Stimulated activated CD4-positive, alpha-beta T cell treated with anti-CD3 and anti-CD28 coated beads, Interleukin-1b, Interleukin-23, amount 100 ng/mL, for 1 hour (primary cell): ENCODE measurements at places on chromosomes 2 and 18.

DNA sequence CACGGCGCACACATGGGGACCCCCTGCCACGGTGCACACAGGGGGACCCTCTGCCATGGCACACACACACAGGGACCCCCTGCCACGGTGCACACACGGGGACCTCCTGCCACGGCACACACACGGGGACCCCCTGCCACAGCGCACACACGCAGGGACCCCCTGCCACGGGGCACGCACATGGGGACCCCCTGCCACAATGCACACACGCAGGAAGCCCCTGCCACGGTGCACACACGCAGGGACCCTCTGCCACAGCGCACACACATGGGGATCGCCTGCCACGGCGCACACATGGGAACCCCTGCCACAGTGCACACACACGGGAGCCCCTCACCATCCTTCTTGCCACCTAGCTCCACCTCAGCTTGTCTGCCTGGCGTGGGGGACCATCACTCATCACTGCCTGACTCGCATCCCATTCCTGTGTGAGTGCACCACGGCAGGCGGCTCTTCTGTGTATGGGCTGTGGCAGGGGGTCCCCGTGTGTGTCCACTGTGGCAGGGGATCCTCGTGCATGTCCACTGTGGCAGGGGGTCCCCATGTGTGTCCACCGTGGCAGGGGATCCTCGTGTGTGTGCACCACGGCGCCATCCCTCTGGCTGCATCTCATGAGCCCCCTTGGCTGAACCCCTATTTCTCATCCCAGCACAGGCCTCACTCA lies 206.7 kb downstream of the EIPR1 start:
- no peak for DNase-seq

DNA sequence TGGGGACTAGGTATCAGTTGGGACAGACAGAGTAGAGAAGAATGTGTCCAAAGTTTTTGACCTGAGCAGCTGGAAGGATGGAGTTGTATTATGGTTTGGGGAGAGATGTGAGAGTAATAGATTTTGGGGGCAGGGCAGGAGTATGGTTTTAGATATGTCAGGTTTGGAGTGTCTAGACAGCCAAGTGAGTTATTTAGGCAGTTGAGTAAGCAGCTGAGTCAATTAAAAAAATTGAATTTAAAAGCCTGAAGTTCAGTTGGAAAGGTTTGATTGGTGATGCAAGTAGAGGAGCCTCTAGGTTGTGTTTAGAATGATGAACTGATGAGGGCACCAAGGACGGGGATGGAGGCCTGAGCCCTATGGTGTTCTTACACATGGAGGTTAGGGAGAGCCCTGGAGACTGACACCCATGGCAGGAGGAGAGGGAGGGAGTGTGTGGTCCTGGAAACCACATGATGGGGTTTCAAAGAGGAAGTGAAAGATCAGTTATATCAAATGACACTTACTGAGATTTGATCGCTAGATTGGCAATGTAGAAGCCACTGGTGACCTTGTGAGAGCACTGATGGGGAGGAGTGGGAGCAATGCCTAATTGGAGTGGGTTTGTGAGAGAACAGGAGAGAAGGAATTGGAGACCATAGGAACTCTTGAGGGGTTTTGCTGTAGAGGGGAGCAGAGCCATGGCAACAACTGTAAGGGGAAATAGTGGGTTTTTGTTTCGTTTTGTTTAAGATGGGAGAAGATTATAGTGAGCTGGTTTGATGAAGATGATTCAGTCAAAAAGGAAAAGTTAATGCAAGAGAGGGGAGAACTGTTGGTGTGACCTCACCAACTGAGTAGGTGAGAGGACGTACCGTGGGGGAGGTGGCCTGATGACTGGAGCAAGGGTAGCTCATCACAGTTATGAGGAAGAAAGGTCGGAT lies 10.3 kb downstream of the ITGA6 start:
- no peak for DNase-seq

DNA sequence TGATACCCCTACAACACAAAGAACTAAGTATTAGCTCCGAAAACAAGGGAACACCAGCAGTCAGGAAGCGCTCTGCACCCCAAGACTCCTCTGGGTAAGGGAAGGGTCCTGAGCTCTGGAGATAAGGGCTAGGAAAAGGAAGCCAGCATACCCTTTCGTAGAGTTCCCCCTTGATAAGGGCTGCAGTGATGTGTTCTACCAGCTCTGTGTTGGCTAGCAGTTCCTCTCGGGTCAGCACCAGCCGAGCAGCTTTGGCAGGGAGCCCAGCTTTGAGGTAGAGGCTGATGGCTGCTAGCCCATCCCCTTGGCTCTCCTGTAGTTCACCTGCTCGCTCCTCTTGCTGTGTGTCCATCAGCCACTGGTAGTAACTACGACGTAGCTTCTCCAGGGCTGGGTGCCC lies 18.9 kb downstream of the KRTCAP3 start:
- no peak for DNase-seq

- DNase-seq: no peak
Measured at GRCh38 chr2:100422320-100423055, 5.0 kb upstream of the CHST10 start.

DNA sequence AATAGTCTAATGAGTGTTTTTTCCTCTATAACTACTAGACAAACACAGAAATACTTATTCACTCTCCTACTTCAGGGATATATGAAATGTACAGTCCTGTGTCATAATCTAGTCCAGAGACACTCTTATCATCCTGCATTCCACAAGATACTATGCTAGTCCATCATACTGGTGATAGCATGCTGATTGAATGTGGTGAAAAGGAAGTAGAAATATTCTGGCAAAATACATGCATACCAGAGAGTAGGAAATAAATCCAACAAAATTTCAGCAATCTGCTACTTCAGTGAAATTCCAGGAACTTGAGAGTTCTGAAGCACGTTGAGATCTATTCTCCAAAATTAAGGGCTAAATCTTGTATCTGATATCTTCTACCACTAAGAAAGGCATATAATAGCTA lies 353.9 kb downstream of the PID1 start:
- no peak for DNase-seq
